Stimulated activated CD4-positive, alpha-beta T cell treated with anti-CD3 and anti-CD28 coated beads, TNF-alpha, amount 100 ng/mL, for 1 hour (primary cell): ENCODE measurements at places on chromosomes 2 and 18.

GRCh38 chr2:147792966-147793617, 51.7 kb upstream of the ACVR2A start:
- no peak for DNase-seq

GRCh38 chr2:135825550-135826176, 11.3 kb downstream of the LCT start:
- DNase-seq: no peak

DNA sequence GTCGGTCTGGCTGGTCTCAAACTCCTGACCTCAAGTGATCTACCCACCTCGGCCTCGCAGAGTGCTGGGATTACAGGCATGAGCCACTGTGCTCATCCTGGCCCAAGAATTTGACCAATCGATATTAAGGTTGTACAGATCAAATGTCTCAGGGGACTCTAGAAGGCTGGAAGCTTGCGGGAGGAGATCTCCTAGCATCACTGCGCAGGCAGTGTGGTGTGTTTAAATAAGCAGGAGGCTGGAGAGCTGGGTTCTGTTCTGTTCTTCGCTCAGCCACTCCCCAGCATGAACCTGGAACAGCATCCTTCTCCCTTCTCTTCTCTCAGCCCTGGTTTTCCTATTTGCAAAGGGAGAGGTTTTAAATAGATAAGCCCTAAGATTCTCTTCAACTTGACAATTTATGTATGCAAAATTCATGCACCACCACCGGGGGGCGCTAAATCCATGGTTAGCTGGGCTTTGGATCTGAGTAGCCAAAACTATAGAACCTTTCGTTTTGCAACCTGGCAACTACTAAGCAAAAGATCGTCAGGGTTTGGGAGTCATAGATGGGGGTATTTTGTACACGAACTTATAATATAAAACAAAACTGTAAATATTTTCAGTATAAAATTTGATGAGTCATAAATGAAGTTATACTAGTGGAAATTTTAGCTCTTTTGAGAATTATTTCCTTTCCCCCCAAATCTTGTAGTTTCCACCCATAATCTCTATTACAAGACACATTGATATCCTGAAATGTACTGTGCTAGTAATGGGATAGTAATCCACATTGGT, 60.6 kb downstream of the SLC16A14 start:
- DNase-seq: peak; percentile 83

DNA sequence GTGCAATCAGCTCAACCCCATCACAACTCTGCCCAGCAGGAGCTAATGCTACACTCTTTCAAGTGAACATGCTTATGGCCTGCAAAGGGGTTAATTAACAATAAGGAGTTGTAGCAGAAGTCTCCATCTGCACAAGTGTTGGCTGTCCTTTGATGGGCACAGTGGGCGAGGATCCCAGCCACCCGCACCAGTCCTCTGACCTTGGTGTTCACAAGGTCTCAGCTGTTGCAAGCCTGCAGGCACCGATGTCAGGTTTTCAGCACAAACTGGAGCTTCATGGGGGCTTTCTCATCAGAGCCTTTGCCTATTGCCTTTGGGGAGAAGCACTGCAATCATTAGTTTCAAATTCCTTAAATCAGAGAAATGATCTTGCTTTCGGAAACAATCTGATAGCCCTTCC, 60.9 kb upstream of the TMEM178A start:
- no peak for DNase-seq

DNA sequence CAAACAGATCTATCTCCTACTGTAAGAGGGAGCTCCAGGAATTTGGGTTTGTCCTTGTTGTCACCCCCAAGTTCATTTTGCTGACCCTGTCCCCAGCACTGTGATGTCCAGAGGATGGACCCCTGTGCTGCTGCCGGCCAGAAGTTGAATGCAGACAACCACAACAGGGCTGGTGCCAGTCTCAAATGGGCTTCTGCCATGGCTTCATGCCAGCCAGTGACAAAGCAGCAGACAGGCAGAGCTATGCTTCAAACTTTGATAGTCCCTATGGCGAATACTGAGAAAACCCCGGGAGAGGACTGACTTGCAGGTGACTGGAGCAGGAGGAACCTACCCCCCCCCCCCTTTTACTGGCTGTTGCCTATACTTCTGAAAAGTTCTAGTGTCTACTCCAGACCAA, 3.2 kb downstream of the SMAD7 start:
- DNase-seq: no peak

- no peak for DNase-seq
These were observed 6.6 kb downstream of the SOCS6 start for GRCh38 chr18:70295192-70296188.

- no peak for DNase-seq
These were observed 33.1 kb downstream of the NAPG start for GRCh38 chr18:10558967-10559298.

GRCh38 chr18:8943900-8944870, 158.3 kb upstream of the NDUFV2 start:
- DNase-seq: no peak

DNA sequence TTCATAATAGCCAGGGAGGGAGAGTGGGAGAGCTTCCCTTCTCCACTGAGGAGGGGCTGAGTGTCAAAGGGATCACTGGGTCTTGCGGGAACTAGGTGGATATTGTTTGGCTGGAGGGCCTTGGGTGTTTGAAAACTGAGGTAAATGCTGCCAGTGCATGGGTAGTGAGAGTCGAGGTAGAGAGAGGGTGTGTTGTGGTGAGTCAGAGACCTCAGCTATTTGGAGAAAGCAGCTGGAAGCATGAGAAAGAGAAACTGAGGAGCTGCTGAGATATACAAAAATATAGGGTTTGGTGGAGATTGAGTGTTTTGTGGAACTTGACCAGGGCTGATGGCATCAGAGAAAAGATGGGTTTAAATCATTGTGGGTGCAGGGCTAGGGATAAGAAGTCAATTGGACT, 127.0 kb upstream of the CCDC195 start:
- DNase-seq: no peak

DNA sequence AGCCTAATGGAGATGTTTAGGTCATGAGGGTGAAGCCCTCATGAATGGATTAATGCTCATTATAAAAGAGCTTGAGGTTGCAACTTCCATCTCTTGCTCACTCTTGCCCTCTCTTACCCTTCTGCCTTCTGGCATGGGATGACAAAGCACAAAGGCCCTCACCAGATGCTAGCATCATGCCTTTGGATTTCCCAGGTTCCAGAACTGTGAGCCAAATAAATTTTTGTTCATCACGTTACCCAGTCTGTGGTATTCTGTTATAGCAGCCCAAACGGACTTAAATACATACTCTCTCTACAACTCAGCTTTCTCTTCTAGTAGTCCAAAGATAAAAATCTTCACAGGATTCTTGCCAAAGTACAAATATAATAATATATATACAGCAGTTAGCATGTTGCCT, 75.8 kb downstream of the LNPK start:
- no peak for DNase-seq

DNA sequence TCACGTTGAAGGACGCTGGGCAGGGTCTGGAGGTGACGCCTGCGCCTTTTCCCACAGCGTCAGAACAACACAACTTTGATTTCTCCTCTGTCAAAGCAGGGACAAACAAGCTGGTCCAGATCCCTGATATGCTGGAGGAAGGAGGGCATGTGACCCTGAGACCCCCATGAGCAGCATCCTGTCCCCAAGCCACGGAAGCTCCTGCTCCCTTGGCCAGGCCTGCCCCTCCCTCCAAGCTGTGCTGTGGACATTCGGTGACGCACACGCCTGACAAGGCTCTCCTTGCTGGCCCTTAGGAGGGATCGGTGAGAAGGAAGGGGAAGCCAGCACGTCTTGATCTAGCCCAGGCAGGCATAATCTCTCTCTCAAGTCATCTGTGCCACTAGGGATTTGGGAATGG, 11.3 kb downstream of the MLPH start:
- no peak for DNase-seq

DNA sequence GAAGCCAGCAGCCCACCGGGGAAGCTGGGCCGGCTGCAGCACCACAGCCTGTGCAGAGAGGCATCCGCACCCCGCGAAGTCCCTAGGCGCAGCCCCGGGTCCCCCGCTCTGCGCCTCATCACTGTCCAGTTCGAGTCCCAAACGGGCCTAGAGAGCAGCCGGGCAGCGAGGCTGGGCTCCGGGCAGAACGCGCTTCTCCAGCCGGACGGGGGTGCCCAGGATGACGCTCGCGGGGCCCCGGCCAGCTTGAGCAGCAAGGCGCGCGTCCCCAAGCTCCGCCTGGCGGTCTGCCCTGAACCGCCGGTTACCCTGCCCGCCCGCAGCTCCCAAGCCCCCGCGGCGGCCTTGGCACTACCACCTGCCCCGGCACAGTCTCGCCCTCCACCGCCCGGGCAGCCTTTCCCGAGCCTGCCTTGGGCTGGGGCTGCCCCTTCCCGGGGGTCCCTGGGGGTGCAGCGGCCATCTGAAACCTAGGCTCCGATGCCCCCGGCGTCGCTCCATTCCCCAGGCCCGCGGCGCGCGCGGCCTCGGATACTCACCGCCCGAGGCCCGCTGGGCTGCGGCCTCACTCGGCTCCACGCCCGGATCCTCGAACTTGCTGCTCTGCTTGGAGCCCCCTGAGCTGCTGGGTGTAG, 591 bp downstream of the SLC16A14 start:
- peak; percentile 27 for DNase-seq

- DNase-seq: no peak
These were observed 114.4 kb downstream of the SMAD7 start for GRCh38 chr18:48836231-48836805.

DNA sequence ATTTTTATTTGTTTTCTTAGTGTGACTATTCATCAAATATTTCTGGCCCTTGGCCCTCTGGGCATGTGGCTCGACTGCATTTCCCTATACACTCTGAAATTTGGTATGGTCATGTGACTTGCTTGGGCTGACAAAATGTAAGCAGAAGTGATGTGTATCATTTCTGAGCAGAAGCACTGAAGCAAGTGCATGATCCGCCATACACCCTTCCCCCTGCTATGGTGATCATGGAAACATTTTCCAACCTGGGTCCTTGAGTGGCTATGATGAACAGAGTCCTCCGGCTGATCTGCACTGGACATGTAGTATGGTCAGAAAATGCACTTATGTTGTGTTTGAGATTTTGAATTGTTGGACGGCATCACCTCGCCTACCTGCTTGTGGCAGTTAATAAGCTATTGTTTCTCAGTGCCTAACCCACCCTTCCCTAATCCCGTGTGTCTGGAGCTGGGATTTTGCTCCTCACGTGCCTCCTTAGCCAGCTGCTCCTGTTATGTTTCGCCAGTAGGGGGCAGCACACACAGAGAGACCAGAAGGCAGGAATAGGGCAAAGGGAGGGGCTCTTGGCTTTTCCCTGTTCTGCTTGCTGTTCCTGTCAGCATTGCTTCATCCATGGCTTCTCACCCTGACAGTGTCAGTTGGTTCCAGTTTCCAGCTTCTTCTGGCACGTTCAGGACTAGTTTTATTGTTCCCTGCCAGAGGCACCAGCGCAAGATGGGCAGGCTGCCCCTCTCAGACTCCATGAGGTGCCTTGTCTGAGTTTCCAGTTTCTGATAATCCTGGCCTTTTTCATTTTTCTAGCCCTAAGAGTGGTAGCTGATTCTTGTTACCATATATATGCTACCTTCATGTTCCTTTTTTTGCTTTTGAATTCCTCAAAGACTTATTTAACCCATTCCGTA, 207.4 kb downstream of the ARL6IP6 start:
- no peak for DNase-seq

DNA sequence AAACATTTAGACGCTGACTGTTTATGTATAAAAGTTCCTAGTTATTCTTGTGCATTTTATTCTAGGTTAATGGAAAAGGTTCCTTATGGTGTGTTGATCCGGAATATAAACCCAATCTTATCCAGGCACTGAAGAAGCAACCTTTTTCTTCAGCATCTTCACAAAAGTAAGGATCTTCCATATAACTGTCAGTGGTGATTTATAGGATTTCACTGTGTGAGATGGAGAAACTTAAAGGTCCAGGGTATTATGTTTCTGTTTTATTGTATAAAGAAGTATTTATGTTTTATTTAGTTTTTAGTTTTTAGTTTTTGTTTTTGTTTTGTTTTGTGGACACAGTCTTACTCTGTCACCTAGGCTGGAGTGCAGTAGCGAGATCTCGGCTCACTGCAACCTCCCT, 171.0 kb upstream of the STON1 start:
- DNase-seq: no peak

- no peak for DNase-seq
These were observed 40.0 kb downstream of the GKN2 start for GRCh38 chr2:68912732-68913131.

DNA sequence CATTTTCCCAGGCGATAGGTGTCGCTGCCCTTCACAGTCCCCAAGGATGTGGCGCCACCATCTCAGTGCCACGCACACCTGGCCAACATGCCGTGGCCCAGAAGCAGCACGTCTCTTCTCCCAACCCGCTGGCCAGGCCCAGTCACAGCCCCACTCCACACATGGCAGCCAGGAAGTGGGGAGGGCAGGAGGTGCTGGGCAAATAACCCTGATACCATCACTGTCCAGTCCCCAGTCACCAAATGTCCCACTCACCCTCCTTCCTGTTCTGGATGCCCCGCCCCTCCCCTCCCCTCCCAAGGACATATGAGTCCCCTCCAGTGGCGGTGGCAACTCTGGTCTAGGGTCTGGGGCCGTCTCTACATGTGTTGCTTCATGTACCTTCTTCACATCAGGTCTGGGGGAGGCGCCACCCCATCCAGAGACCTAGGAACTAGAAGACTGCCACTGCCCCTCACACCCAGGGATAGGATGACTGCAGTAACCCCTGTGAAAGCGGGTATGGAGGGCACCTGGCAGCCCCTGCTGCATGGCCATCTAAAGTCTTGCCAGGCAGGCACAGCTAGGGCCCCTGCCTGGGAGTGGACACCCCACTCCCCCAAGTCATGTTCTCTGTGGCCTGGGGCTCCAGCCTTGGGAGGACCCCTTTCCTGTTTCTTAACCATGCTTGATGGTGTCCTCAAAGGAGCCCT, 7.3 kb upstream of the CAPN10 start:
- DNase-seq: no peak

DNA sequence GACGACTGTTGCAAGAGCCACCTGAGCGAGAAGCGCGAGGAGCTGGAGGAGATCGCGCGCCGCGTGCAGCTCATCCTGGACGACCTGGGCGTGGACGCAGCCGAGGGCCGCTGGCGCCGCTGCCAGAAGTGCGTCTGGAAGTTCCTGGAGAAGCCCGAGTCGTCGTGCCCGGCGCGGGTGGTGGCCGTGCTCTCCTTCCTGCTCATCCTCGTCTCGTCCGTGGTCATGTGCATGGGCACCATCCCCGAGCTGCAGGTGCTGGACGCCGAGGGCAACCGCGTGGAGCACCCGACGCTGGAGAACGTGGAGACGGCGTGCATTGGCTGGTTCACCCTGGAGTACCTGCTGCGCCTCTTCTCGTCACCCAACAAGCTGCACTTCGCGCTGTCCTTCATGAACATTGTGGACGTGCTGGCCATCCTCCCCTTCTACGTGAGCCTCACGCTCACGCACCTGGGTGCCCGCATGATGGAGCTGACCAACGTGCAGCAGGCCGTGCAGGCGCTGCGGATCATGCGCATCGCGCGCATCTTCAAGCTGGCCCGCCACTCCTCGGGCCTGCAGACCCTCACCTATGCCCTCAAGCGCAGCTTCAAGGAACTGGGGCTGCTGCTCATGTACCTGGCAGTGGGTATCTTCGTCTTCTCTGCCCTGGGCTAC, 1.2 kb downstream of the KCNF1 start:
- DNase-seq: no peak
